ENCODE measurements at places on chromosomes 1 and 21. TPM values are rescaled to one million over a fixed set of nuclear protein-coding genes. Genes with fewer than 3 reads are reported as not detected.

SFN gene
- 1.2 TPM for total RNA-seq

CLDN8 gene
- not detected for total RNA-seq

URB2 gene
- 19.3 TPM for total RNA-seq

LYPD8 gene
- not detected for total RNA-seq
